ENCODE measurements at places on chromosomes 1 and 21.

DNA sequence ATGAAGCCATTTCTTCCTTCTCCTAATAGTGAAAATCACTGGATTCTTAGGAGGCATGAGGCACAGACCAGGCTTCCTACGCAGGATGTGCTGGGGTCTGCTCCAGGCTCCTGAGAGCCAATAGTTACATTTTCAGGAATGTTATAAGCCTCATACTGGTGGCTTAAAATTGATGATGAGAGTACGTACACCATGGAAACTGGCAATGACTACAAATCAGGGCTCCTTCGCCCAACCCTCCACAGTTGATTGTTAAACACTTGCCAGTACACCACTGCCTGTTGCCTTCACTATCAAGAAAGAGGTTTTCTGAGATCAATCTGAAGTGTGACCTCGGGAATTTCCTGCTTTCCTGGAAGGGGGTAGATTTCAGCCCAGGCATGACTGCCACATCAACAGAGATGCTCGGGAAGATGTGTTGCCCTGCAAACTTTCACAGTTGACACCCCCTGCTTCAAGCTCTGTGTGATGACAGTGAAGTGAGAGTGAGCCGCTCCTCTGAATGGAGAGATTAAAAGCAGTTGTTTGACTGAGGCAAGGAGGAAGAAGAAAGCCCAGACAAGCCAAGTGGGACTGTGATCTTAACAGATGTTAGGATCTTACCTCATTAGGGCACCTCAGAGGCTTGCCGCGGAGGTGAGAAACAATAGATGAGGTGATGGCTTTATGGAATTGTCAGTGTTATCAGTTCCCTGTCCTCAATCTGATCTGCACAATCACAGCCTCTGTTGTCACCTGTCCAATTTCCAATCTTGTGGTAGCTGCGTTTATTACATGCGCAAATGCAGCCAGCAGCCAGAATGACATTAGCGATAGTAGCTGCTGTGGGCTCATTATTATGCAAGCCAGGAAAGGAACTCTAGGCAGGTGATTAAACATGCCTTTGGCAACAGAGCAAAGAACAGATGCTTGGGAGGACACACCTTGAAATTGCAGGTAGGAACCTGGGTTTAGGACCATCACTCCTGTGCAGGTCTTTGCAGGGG lies 277.3 kb downstream of the KAZN start:
- no peak for DNase-seq

DNA sequence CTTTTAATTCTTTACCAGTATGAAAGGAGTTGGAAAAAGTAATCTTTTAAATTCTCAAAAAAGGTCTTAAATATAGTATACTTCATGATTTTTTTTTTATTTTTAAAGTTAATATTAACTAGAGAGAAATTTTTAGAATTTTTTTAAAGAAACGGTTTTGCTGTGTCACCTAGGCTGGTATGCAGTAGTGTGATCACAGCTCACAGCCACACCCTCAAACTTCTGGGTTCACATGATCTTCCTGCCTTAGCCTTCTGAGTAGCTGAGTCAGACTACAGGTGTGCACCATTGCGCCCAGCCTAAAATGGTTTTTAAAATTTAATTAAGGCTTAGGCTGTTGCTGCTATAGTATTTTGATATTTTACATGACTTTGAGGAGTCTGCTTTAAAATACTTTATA lies 52.4 kb downstream of the TLCD4 start:
- no peak for DNase-seq

DNA sequence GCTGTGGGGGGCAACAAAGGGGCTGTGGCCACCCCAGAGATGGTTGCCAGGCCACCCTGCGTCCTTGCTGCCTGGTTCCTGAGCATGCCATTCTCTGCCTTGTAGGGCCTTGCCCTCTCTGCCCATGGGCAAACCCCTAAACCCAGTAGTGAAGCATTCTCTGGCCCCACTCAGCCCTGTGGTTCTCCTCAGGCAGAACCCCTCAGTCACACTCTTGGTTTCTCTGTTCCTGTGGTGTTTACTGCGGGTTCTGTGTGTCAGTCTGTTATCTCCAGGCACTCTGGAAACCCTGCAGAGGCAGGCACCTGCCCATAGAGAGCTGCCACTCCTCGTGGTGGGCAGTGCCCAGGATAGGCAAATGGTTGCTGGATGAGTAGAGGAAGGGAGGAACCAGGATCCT lies 41.1 kb upstream of the IL19 start:
- DNase-seq = no peak

- DNase-seq = no peak
These were observed 4.9 kb downstream of the DNTTIP2 start for GRCh38 chr1:93874025-93874651.

DNA sequence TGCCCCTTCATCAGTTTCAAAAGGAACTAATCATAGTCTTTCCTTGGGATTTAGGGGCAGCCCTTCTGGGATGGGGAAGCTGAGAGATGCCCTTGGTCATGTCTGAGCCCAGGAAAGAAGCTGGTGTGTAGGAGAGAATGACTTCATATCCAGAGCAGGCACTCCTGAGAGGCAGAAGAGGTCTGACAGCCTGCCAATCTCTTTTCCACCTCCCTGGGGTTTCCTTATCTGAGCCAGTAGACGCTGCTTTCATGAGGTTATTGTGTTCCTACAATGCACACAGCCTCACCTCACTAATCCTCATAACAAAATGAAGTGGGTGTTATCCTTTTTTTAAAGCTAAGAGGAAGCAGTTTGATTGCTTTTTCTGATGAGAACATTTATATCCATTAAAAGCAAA lies 14.1 kb downstream of the ROR1 start:
- DNase-seq = no peak
